ENCODE measurements at places on chromosomes 1 and 21.

DNA sequence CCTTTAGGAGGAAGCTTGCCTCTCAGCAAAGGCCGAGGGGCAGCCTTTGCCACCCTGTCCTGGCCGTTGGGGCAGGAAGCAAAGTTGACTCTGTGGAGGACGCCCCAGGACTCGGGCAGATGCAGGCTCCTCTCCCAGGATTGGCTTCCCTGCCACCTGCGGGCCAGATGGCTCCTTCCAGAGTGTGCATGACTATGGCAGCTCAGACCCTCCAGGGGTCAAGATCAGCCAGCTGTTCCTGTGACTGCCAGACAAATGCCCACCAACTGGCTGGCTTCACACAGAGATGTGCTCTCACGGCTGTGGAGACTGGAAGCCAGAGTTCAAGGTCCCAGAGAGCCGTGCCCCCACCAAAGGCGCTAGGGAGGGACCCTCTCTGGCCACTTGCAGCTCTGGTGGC lies 87.0 kb upstream of the VAMP3 start:
- DNase-seq, result no peak

GRCh38 chr1:228243093-228243492 lies 35.2 kb downstream of the OBSCN start:
- no peak for DNase-seq

GRCh38 chr1:30418061-30418938 lies 305.1 kb downstream of the MATN1 start:
- no peak for DNase-seq

DNA sequence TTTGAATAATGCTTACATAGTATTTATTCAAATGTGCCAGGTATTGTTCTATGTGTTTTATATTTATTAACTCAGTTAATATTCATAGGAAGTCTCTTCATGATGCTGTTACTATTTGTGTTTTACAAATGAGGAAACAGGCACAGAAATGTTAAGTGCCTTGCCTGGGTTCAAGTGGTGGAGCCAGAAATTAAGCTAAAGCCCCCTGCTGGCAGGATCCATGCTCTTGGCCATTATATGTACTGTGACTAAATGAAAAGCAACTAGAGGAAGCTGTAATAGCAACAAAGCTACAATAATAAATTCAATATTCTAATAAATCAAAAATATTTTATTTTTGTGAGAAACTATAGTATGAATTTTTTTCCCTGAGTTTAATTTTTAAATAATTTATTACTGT lies 30.0 kb downstream of the IARS2 start:
- DNase-seq, result no peak

- no peak for DNase-seq
Observed at GRCh38 chr1:186854102-186854501, 25.4 kb downstream of the PLA2G4A start.

- DNase-seq, result no peak
Observed at GRCh38 chr1:161111527-161111926, 6.3 kb downstream of the PFDN2 start.

- no peak for DNase-seq
Observed at GRCh38 chr1:182032251-182032650, 29.3 kb downstream of the ZNF648 start.

GRCh38 chr1:55938376-55938850 lies 641.0 kb downstream of the PLPP3 start:
- no peak for DNase-seq

DNA sequence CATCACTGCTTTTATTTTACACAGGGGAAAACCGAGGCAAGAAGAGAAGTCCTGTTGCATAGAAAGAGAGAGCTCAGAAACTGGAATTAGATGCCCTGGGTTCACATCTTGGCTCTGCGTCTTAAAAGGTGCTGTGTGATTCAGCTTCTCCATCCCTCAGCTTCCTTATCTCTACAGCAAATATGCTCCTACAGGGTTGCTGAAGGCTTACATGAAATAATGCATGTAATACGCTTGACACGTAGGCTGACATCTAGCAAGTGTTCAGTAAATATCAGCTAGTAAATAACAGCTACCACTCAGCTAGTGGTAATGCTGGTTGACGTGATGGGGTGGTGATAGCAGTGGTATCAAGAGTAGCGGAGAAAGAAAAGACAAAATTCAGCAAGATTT lies 77.1 kb upstream of the CD55 start:
- DNase-seq, result no peak

- DNase-seq, result no peak
Observed at GRCh38 chr21:45470087-45470515, 65.1 kb downstream of the COL18A1 start.

DNA sequence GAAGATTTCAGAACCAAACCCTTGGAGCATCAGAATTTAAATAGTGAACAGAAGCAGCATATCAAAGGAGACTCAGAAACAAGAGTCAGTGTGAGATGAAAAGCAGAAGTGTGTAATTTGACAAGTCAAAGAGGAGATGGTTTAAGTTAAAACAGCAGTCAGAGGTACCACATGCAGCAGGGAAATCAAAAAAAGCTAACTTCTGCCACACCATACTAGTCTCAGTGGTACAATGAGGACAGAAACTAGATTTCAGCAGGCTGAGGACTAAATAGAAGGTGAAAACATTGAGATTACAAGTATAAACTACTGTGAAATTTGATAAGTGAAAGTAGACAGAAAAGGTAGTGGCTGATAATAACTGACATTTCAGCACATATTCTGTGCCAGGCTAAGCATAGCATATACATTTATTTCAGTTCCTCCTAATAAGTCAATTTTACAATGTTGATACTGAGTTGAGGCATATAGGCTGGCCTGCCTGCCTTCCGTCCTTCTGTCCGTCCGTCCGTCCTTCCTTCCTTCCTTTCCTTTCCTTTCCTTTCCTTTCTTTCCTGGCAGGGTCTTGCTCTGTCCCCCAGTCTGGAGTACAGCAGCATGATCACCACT lies 12.6 kb downstream of the SUCO start:
- no peak for DNase-seq

- no peak for DNase-seq
Observed at GRCh38 chr1:77175230-77175844, 43.9 kb downstream of the PIGK start.

GRCh38 chr1:205017001-205017400 lies 26.0 kb upstream of the CNTN2 start:
- DNase-seq, result no peak

GRCh38 chr1:240722788-240723187 lies 110.8 kb upstream of the GREM2 start:
- no peak for DNase-seq

GRCh38 chr21:45262041-45262581 lies 25.6 kb downstream of the POFUT2 start:
- DNase-seq, result no peak

DNA sequence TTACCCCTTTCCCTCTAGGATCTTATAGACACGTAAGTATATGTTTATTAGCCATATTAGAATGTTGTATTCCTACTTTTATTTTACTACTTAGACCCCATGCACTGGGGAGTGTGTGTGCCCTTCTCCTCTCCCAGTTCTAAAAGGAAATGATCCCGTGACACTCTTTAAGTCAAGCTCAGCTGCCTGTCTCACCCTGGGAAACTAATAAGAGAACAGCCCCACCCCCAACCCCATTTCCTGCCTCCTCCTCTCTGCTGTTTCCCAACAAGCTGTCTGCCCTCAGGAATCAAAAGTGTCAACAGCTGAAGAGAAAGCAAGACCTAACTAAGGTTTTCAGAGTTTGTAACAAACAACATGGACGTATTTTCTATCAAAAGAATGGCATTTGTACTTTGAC lies 92.6 kb upstream of the VAV3 start:
- DNase-seq, result no peak

DNA sequence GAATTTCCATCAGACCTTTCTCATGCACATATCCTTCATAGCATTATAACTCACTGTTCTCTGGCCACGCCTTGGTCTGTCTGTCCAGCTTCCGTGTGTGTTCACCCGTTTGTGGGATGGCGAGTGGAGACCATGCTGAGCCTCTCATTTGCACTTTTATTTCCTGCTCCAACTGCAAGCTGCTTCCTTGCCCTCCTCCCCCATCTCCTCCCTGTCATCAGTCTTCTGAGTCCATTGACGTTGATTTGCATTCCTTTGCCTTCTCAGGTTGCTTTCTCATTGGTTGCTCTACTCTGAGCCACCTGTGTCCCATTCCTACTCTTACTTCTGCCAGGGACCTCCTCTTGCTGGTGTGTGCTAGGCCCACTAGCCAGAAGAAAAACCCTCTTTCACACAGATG lies 146.4 kb downstream of the NOS1AP start:
- no peak for DNase-seq

DNA sequence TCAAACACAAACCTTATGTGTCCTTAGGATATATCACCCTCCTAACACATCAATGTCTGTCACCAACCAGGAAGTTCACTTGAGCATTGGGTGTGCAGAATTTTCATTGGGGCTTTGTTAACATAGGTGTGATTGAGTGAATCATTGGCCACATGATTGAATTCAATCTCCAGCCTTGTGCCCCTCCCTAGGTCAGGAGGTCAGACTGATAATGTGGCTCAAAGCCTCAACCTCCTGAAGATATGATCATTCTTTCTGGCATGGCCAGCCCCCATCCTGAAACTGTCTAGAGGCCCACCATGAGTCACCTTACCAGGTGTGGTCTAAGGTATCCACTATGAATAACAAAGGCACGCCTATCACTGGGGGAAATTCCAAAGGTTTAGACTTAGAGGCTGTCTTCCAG lies 90.1 kb downstream of the PKN2 start:
- DNase-seq, result no peak

DNA sequence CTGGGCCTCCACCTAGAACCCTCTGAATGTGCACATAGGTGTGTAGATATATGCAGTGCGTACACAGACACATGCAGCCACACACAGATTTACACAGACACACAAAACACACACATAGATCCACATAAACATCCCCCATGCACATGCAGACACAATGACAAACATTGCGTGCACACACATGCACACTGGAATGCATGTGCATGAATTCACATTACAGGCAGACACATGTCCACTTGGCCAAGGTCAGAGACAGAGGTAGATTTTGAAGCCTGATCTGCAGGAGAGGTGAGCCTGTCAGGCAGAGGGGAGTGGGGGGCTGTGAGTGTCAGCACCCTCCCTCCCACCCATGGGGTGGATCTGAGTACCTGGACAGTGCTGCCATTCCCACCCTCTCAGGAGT lies 338.5 kb downstream of the PTPRU start:
- no peak for DNase-seq

- no peak for DNase-seq
Observed at GRCh38 chr1:117599286-117600221, 6.3 kb upstream of the TENT5C start.

- DNase-seq, result no peak
Observed at GRCh38 chr21:34524646-34525601, 12.9 kb upstream of the KCNE1 start.

- DNase-seq, result no peak
Observed at GRCh38 chr1:154962156-154962749, 671 bp upstream of the PYGO2 start.

Measured in HTR-8/SVneo (cell line).